ENCODE measurements at places on chromosomes 2 and 18.

GRCh38 chr2:40433736-40434135 lies 18.2 kb downstream of the SLC8A1 start:
- DNase-seq: no peak

DNA sequence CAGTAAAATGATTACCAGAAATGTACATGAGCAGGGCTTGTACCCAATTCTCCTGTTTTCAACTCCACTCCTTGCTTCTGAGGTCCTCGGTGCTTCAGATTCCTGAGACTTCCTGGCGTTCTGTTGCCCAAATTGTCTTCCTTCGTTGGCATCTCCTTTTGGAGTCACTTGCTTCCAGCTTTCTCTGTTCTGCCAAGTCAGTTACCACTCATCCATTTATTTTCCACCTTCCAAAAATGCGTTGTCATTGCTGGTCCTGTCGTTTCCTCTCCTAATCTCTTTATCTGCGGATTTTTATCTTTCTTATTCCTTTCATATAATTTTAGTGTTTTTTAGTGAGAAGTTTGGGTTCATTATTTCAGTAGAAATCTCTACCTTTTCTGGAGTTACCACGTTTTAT lies 18.5 kb upstream of the EFR3B start:
- DNase-seq: no peak

- no peak for DNase-seq
These were observed 227.9 kb downstream of the PRKCE start for GRCh38 chr2:45879406-45879805.

- DNase-seq: no peak
These were observed 24.1 kb downstream of the CABLES1 start for GRCh38 chr18:23159344-23159743.

- no peak for DNase-seq
These were observed 174.1 kb downstream of the NEDD4L start for GRCh38 chr18:58218117-58218516.

GRCh38 chr2:165054652-165055051 lies 99.3 kb upstream of the SLC38A11 start:
- no peak for DNase-seq

DNA sequence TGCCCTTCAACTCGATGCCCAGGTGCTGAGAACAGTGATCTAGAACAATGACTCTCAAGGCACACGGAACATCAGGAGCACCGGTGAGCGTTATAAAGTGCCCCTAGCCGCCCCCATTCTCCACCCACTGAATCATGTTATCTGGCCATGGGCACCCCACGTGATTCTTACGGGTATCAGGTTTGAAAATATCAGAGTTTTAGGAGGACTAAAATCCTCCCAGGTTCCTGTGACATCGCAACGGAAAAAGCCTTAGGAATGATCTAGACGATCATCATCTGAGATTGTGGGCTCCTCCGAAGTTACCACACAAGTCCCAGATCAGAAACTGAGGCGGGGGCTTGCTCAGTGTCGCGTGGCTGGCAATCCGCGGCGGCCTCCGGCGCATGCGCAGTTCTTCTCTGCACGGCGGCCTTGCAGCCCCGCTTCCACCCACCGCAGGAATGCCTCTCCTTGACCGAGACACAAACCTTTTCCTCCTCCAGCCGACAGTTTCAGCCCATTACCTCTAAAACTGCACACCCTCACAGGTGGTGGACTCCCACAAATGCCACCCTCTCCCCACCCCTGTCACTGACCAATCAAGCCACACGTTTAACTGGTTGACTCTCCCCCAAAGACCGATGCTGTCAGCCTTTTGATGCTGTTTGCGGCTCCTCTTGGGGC lies 5.8 kb upstream of the MRPL33 start:
- no peak for DNase-seq

- DNase-seq: peak; percentile 68
These were observed 23.7 kb downstream of the TMEM127 start for GRCh38 chr2:96241900-96242611.

GRCh38 chr2:232480201-232481190 lies 7.1 kb downstream of the ECEL1 start:
- DNase-seq: no peak

DNA sequence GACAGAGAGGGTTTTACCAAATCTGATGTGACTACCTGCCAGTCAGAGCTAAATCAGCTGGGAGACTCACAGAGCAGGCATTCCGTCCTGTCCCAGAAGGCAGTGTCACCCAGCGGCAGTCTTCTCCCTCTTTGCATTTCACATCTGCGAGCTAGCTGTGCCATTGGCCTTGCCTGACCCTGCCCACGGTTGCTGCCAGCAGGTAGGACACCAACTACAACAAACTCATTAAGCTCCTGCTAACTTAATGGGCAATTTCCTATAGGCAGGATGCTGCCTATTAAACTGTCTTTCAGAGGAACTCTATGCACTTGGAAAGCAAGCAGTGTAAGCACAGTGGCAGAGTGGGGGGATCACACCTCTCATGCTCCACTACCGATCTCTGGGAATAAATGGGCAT lies 116.4 kb upstream of the CAPN13 start:
- no peak for DNase-seq

DNA sequence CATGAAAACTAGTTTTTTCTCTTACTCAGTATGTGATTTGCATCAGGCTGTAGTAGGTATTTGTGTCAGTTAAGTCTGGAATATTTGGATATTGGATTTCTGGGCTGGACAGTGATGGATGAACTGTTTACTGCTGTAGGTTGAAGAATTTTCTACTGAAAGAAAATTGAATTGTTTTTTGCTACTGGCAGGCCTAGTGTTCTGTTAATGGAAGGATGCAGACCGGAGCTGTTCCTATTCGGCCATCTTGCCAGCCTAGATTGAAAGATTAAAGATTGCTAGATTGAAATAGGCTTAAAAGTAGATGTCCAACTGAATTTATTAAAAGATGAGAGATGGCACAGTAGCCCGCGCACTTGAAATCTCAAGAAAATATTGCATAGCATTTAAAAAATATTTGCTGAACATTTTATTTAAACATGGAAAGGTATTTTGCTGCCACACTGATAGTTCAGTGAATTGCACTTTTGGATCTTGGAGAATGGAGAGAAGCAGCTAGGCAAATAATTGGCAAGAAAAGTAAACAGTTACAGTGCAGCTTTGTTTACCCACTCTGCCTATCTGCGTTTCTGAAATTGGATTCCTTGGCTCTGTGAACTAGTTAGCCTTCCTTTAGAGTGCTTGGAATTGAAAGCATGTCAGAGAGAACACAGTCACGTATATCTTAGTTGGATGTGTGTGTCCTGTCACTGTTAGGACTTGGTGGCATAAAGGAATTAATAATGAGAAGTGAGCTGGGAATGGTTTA lies 54.1 kb downstream of the EPB41L5 start:
- no peak for DNase-seq

- DNase-seq: no peak
These were observed 77.2 kb upstream of the NDUFV2 start for GRCh38 chr18:9025091-9025838.

- peak; percentile 5 for DNase-seq
These were observed 115.7 kb upstream of the LRATD1 start for GRCh38 chr2:14516844-14517243.

GRCh38 chr2:105449076-105449475 lies 50.2 kb upstream of the FHL2 start:
- no peak for DNase-seq

GRCh38 chr2:216049452-216049851 lies 32.2 kb downstream of the PECR start:
- no peak for DNase-seq

DNA sequence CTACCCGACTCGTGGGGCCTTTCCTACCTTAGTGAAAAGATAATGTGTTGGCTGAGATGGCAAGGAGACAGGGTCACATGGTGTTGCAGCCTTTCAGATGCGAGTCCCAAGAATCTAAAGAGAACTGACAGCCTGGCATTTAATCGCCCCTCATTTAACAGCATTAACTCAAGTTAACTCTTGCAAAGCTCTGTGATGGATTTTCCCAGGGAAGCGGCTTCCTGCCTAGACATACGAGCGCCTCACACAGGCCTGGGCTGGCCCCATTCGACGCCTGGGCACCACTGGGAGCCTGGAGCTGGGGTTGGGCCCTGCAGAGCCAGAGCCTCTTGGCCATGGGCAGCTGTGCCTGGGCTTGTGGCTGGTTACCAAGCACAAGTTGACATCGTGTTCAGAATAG lies 140.8 kb downstream of the SEPTIN10 start:
- no peak for DNase-seq

DNA sequence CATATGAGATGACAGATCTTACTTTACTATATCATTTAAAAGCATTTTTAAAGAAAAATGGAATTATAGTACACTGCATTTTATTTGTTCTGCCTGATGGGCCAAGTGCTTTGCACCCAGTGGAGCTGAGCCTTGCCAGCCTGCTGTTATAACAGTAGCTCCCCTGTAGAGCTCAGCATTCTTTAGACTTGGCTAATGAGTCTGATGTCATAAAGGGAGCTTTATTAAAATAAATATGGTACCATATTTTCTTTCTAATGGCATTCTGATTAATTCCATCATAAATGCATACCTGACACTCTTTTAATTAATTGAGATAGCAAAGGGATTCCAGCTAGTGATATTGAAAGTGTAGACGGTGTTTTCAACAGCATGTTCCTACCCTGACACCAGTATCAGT lies 40.7 kb downstream of the PARD3B start:
- DNase-seq: no peak

All from GM13977 (cell line).